ENCODE measurements at places on chromosomes 12 and 14.

DNA sequence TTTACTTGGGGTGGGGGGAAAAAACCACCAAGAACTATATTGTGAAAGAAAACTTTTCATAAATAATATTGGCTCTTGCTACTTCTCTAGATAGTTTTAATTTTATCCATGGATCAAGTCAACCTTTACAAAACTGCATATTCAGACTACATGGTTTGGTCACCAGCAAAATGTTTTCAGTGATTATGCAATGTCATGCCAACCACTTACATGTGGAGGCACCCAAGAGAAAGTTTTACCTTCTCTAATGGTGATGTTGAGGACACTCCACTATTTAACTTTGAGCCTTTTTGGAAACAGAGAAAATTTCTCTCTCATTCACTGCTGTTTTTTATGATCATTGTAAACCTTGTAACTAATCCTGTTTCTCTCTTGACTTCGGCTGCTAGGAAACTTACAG lies 21.6 kb downstream of the PLCZ1 start:
- DNase-seq = no peak

DNA sequence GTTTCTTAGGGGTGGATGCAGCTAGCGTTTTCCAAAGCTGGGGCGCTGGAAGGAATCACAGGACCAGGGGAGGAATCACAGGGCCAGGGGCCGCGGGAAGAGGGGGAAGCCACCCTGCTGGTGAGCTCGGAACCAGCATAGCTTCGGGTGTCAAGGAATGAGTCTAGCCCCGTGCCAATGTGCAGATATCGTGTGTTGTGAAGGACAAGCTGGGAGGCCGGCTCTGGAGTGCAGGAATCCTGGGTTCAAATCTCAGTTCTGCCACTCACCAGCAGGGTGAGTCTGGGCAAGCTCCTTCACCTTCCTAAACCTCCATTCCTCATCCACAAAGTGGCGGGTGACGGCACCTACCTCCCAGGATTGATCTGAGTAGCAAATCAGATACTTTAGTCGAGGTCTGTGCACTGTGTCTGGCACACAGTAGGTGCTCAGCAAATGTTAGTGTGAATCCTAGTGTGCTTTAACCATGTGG lies 53.6 kb upstream of the RIN3 start:
- no peak for DNase-seq

DNA sequence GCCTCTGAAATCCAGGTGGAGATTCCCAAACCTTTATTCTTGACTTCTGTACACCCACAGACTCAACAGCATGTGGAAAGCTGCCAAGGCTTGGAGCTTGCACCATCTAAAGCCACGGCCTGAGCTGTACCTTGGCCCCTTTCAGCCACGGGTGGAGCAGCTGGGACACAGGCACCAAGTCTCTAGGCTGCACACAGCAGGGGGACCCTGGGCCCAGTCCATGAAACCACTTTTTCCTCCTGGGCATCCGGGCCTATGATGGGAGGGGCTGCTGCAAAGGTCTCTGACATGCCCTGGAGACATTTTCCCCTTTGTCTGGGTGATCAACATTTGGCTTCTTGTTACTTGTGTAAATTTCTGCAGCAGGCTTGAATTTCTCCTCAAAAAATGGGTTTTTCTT lies 32.0 kb downstream of the EIF2S3B start:
- no peak for DNase-seq

DNA sequence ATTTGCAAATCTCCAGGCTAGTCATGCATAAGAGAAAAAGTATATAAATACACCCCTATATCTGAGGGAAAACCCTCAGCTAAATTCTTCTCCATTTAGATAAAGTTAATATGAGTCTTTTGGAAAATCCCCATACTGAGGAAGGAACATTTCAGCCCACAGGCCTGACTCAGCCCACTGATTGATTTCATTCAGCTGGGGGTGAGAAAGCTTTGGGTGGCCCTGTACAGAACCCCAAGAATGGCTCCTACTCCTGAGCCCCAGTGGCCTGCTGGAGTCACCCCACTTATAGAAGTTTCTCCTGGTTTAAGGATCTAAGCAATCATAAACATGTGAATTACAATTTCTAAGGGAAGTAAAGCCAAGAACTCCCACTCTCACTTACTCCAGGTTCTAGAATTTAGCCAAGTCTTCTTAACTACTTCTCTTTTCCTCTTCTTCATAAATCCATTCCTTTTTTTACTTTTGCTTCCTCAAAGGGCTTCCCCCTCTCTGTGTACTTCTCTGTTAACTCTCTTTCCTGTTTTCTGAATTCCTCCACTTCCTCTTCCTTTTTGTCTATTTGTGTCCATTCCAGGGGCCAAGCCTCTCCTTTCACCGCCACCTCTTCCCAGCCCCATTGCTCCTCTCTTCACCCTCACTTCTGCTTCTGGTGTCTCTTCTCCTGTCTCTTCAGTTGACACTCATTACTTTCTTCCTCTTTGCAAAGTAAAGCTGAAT lies 21.0 kb downstream of the RTN1 start:
- DNase-seq = no peak

- DNase-seq = no peak
Measured at GRCh38 chr12:66692170-66692569, 13.3 kb upstream of the GRIP1 start.

- peak; percentile 47 for DNase-seq
Measured at GRCh38 chr12:10454531-10454930, 1.4 kb upstream of the KLRC1 start.

- DNase-seq = no peak
Measured at GRCh38 chr12:95337146-95337545, 119.5 kb downstream of the VEZT start.

GRCh38 chr14:75699331-75699730 lies 38.3 kb downstream of the TTLL5 start:
- DNase-seq = no peak

DNA sequence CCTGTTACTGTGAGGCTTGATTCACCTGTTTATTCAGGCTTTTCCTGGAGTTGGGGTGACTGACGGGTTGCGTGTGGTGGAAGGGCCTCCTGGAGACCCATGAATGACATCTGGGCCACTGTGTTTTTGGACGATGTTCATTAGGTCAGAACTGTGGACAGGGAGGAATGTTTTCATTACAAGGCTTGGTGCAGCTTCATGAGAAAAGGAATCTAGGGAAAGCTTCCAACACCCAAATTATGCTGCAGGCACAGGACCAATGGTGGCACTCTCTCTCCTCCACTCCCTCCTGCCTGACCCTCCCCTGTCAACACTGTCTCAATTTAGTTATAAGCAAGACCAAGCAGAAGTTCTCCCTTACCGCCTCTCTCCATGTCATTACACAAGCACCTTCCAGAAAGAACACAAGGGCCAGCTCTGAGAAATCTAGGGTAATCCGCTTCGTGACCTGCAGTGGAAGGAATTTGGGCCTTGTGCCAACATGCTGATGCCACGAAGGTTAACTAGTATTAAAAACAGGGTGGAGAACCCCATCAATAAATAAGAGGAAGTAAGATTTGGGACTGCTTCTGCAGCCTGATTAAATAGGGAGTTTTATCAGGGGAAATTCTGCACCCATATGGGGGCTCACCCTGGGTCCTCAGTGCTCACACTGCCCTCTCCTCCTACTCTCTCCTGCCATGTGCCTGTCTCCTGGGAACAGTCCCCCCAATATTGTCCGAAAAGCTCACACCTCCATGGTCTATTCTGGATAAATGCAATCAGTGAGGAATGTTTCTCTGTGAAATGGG lies 200.3 kb downstream of the KTN1 start:
- peak; percentile 58 for DNase-seq

DNA sequence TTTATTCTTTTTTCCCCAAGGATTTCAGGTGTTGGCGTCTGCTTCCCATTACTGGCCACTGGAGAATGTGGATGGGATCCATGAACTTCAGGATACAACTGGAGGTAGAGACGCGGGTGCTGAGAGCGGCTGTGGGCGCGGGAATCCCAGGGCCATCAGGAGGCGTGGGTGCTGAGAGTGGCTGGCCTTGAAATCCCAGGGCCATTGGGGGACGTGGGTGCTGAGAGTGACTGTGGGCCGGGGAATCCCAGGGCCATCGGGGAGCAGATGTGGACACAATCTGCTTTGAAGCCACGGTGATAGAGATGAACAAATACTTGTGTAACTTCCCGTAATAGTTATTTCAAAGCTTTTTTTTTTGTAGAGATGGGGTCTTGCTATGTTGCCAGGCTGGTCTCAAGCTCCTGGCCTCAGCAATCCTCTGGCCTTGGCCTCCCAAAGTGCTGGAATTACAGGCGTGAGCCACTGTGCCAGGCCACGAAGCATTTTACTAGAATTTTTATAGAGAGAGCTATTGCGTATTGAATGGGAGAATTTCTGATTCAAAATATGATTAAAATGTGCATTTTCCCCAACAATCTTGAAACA lies 12.8 kb downstream of the ADGRD1 start:
- DNase-seq = no peak

GRCh38 chr12:8034802-8035201 lies 2.3 kb downstream of the FOXJ2 start:
- no peak for DNase-seq

GRCh38 chr14:94175011-94175745 lies 1.1 kb downstream of the PPP4R4 start:
- DNase-seq = no peak

- DNase-seq = peak; percentile 63
Measured at GRCh38 chr12:89244536-89244935, 107.8 kb downstream of the DUSP6 start.

DNA sequence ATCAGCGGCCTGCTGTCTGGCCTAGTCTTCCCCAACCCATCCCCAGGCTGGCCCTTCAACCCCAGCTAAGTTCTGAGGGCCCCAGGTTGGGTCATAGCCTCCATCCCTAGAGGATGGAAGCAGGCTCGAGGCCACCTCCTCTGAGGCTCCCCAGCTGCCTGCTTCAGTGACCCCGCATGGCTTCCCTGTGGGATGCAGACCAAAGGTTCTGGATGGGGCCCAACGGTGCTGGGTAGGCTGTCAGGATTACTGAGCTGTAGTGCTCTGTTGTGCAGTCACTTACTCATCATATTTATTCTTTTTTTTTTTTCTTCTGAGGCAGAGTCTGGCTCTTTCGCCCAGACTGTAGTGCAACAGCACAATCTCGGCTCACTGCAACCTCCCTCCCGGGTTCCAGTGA lies 92.0 kb downstream of the IRF2BPL start:
- peak; percentile 61 for DNase-seq

GRCh38 chr14:103472939-103473338 lies 49.7 kb downstream of the CKB start:
- DNase-seq = no peak

GRCh38 chr12:45648070-45648469 lies 81.4 kb upstream of the ARID2 start:
- DNase-seq = no peak

GRCh38 chr12:124779161-124780141 lies 84.2 kb downstream of the SCARB1 start:
- DNase-seq = no peak

- peak; percentile 24 for DNase-seq
Measured at GRCh38 chr14:102849526-102850379, 72.5 kb downstream of the TRAF3 start.

DNA sequence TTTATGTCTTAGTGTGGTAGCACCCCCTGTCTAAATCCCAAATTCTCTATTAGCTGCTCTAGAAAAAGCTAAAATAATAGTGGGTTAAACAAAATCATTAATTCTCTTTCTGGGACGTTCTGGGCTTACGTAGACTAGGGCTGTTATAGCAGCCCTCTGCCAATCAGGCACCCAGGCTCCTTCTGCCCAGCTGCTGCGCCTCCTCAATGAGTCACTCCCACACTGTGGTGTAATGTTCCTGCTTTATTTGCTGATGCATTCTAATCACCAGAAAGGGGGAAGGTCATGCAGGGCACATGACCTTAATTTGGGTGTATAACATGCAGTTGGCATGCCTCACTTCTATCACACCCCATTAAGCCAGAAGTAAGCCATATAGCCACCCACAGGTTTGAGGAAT lies 294.5 kb downstream of the GALC start:
- DNase-seq = no peak

- DNase-seq = no peak
Measured at GRCh38 chr14:21921453-21921852, 247.8 kb upstream of the OR4E1 start.

DNA sequence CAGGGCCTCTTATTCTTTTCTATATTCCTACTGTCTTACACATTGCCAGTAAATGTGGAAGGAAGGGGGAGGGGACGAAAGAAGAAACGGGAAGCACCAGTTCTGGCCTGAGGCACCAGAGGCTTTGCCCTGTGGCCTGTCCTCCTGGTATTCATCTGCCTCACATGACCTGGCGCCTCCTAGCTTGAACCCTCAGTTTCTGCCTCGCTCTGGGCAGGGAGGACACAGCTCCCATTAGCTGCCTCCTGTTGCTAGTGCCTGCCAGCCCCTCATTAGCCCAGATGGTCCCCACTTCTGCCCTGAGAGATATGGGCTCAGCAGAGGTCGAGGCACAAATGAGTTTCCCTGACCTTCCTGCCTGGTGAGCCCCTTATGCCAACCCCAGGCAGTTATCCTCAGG lies 3.0 kb upstream of the PLEKHG6 start:
- DNase-seq = no peak

GRCh38 chr12:113162102-113163029 lies 12.8 kb downstream of the CFAP73 start:
- DNase-seq = peak; percentile 51

- no peak for DNase-seq
Measured at GRCh38 chr12:102917026-102917787, at the start of gene PAH. TSS of gene PAH (minus strand) at chr12:102917244. CDS start at chr12:102917130, 114 bp downstream.

DNA sequence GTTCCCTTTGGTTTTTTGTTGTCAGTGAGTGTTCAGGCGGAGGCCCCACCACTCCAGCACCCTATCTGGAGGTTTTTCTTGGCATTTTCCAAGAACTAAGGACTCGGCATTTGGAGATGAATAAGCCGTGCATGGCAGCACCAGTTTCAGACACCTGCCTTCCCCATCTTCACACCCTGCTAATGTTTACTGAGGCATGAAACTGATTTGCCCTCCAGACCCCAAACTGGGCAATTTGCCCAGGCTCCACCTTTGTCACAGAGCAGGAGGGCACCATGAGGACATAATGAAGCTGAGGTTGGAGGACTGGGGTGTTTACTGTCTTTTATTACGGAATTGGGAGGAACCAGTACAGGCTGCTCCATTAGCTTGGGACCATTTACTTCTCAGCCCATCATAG lies 113.4 kb downstream of the LGMN start:
- DNase-seq = no peak

- no peak for DNase-seq
Measured at GRCh38 chr14:65986041-65986440, 500.1 kb upstream of the CCDC196 start.

GRCh38 chr12:69328426-69328825 lies 19.8 kb upstream of the LYZ start:
- DNase-seq = no peak

DNA sequence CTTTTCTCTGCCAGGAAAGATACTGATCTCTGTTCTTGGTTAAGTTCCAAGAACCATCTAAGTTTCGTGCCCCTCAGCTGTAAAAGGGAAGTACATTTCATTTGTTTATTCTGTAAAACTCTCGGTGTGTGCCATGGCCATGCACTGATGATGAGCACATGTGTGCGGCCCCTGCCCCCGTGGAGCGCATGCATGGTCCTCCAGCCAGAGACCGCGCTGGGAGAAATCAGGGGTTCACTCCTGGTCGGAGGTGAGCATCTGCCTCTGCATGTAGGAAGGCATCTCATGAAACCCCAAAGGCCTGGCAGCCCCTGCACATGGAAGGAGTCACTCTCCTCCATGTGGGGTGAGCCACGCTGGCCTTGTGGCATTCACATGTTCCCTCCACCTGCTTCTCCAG lies 102.5 kb upstream of the RTL1 start:
- no peak for DNase-seq

- no peak for DNase-seq
Measured at GRCh38 chr12:106197906-106198623, 49.8 kb downstream of the CKAP4 start.

- DNase-seq = peak; percentile 99
Measured at GRCh38 chr14:68232300-68233055, 412.9 kb downstream of the RAD51B start.

- DNase-seq = peak; percentile 2
Measured at GRCh38 chr12:66453844-66454243, 151.6 kb downstream of the HELB start.

- DNase-seq = peak; percentile 61
Measured at GRCh38 chr12:79689477-79690141, 1.2 kb downstream of the PAWR start.
